ENCODE measurements at places on chromosomes 12 and 14.

DNA sequence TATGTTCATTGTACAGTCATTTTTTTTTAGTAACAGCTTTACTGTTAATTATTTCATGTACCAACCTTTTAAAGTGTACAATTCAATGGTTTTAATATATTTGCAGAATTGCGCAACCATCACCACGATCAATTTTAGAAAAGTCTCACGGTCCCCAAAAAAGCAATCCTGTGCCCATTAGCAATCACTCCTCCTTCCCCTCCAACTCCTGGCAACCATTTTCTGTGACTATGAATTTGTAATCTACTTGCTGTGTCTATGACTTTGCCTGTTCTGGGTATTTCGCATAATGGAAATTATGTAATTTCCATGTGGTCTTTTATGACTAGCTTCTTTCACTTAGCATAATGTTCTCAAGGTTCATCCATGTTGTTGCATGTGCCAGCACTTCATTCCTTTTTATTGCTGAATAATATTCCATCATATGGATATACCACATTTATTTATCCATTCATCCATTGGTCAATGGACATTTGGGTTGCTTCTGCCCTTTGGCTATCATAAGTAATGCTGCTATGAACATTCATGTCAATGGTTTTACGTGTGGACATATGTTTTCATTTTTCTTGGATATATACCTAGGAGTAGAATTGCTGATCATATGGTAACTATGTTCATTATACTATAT, 9.9 kb downstream of the KICS2 start:
- DNase-seq = no peak

DNA sequence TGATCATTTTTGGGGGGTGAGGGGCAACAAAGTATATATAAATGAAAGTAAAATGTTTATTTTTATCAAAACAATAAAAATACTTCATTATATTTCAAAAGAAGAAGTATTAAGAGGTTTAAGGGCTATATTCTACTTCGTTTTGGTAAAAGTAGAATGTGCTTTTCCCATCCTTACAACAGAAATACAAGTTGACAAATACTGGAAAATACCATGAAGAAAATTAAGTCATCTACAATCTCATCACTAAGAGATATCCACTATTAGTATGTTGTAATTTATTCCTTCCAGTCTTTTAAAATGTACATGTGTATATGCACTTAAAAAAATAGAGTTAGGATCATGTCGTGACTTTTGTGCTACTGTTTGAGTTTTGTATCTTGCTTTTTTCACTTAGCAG, 92.8 kb downstream of the PCNX1 start:
- DNase-seq = no peak

- DNase-seq = no peak
Observed at GRCh38 chr14:104316723-104317491, 178.5 kb downstream of the KIF26A start.

DNA sequence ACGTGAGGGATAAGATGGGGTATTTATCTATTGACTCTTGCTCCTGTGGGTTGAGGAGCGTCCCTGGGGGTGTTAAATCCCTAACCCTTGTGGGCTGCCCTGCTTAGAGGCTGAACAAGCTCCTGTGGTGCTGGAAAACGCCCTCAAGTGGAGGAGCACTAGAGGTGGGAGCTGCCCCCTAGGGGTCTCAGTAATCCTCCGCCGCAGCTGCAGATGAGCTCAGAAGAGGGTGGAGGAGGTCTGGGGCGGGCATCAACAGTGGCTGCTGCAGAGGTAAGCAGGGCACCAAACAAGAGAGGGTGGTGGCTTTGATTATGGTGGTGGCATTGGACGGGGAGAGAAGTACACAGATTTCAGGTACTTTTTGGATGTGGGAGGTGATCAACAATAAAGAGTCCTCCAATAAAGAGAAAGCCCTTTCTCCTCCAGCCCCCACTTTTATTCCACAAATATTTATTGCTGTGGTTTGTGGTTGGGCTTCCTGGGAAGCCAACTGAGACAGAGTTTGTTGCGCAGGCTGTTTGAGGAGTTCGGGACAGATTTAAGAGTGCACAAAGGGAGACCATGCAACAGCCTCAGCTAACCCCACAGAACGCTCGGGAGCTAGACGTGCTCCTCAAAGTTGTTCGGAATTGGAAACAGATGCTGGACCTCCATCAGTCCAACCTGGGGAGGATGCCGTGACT, 179.9 kb downstream of the ADCK1 start:
- no peak for DNase-seq

GRCh38 chr12:123444092-123445026, 7.9 kb upstream of the RILPL2 start:
- no peak for DNase-seq

GRCh38 chr14:80186301-80186800, 25.0 kb downstream of the DIO2 start:
- no peak for DNase-seq

DNA sequence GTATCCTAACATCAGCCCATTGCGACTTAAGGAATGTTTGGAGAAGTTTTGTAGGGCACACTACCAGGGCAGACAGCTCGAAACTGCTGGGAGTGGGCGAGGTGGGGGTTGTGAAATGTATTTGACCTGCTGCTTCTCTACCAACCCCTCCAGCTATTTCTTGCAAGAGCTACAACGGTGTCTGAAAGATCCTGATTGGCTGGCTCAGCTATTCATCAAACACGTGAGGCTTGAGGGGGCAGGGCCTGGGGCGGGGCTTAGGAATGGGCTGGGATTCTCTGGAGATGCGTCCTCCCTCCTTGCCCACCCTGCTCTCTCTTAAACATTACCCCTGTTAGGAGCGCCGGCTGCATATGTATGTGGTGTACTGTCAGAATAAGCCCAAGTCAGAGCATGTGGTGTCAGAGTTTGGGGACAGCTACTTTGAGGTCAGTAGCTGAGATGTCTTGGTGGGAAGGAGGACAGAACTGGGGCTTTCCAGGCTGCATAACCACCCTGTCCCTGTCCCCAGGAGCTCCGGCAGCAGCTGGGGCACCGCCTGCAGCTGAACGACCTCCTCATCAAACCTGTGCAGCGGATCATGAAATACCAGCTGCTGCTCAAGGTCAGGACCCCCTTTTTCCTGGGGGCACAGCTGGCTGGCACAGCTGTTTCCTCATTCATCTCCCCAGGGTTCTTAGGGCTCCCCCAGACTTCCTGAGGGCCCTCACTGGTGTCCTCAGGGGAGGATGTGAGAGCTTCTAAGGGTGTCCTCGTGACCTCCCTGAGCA, 3.1 kb downstream of the ARHGEF25 start:
- DNase-seq = no peak

DNA sequence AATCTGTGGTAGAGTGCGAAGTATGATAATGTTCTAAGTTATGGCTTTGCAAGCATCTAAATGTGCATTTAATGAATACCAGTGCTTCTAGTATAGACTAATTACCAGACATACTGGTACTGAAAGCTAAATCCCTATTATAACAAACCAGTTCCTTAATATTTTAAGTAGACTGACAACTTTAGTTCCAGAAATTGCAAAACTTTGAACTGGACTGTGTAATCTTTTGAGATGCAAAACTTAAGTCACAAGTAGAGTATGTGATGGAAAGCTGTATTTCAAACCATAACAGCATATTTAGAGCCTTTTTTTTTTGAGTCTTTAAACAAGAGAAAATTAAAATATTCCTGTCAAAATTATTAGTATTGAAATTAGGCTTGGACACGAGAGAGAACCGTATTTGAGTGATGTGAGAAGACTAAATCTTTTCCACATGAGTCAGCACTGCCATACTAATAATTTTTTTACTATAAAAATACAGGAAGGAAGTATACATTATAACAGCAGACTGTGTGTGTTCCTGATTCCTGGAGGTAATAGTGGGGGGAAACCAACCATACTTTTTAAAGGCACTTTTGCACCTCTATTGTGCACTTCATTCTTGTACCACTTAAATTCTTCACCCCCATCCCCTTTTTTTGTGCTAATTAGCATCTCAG, 45.5 kb downstream of the PPM1A start:
- DNase-seq = no peak

GRCh38 chr14:92703516-92703915, 44.9 kb downstream of the LGMN start:
- no peak for DNase-seq

DNA sequence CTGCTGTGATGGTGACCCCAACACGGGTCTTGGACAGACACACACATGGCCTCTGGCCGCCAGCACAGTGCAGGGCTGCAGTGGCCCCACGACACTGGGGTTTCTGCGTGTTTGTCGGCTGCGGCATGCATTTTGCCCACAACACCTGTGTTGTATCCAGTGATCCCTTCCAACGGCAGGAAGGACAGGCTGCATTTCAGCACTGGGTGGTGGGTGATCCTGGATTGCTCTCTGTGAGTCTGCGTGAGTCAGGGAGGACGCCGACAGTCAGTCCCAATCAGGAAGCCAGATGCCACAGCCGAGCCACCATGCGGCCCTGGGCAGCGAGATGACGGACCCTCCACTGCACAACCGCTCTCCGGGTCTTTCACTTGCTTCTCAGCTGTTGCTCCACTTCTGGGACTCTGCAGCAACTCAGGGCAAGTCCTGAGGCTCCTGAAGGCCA, 20.6 kb downstream of the LRTM2 start:
- DNase-seq = no peak

- DNase-seq = no peak
Observed at GRCh38 chr12:12331244-12331771, 18.7 kb downstream of the MANSC1 start.

Data from activated CD4-positive, alpha-beta T cell treated with anti-CD3 and anti-CD28 coated beads for 4 hours (primary cell).